MCF 10A (cell line): ENCODE measurements at places on chromosomes 3 and 15.
A peak's percentile ranks its signal among the peaks of the same experiment; 100 is the strongest.

GRCh38 chr3:100891827-100892226 is 101.4 kb downstream of the ABI3BP start:
- H3K36me3 ChIP-seq = no peaks in the 10 kb centered on the region
- DNase-seq = peak; percentile 68
- H3K4me3 ChIP-seq = no peak overlapping the region
- peaks cover 22% of the 10 kb centered on the region for H3K4me1 ChIP-seq

- peaks cover 24% of the 10 kb centered on the region for H3K4me1 ChIP-seq
- no peaks in the 10 kb centered on the region for H3K36me3 ChIP-seq
- DNase-seq = no peak
Measured at GRCh38 chr15:63382966-63383710, 1.5 kb upstream of the CA12 start.

DNA sequence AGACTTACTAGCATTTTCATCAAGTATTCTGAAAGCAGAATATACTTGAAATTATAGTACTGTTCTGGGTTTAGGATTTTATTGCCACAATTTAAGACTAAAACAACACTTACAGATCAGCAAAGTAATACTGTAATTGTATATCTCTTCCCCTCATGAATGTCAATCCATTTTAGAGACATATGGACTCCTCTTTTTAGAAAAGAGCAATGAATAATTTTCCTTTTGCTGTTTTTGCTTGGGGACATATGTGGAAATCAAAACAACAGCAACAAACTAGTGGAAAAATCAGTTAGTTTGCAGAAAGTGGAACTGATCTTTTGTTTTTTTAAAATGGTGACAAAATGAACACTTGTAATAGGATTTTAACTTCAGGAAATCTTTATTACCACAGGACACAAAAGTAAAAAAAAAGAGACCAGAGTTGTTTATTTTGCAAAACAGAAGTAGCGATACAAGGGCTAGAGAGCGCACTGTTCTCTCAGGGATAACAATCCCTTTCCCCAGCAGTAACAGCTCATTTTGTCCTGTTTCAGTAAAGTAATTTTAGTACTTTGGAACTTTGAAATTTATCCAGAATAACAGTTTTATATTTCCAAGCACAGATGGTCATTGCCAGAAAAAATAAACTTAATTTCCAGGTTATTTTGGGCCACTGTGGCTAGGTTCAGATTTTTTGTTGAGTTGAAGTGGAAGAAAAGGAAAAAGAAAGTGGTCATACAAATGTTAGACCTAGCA is 17.1 kb downstream of the LEKR1 start:
- no peaks in the 10 kb centered on the region for H3K27me3 ChIP-seq
- H3K4me1 ChIP-seq = no peaks in the 10 kb centered on the region
- no peak for DNase-seq
- H3K36me3 ChIP-seq = no peaks in the 10 kb centered on the region
- no peak overlapping the region for H3K4me3 ChIP-seq

GRCh38 chr3:122318620-122319019 is 6.4 kb upstream of the CSTA start:
- no peak overlapping the region for H3K27ac ChIP-seq
- no peaks in the 10 kb centered on the region for H3K27me3 ChIP-seq
- H3K36me3 ChIP-seq = no peaks in the 10 kb centered on the region
- no peak overlapping the region for H3K4me3 ChIP-seq

DNA sequence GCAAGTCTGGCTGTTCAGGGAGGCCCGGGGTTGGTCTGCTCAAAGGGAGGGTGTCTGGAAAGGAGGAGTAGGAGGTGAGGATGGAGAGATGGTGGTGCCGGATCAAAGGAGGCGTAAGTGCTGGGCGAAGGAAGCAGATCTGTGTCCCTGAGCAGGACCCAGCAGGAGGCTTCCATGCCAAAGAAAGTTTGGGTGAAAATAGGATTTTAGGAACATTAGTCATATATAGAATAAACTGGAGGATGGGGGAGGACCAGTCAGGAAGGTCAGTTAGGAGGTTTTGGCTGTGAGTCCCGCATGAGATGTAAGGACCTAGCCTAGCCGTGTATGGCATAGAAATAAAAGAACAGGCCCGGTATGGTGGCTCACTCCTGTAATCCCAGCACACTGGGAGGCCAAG is 28.6 kb upstream of the VPS8 start:
- H3K36me3 ChIP-seq = no peaks in the 10 kb centered on the region
- H3K4me3 ChIP-seq = no peak overlapping the region
- no peak for DNase-seq
- H3K4me1 ChIP-seq = peaks cover 5% of the 10 kb centered on the region
- H3K27me3 ChIP-seq = no peaks in the 10 kb centered on the region
- no peak overlapping the region for H3K27ac ChIP-seq

DNA sequence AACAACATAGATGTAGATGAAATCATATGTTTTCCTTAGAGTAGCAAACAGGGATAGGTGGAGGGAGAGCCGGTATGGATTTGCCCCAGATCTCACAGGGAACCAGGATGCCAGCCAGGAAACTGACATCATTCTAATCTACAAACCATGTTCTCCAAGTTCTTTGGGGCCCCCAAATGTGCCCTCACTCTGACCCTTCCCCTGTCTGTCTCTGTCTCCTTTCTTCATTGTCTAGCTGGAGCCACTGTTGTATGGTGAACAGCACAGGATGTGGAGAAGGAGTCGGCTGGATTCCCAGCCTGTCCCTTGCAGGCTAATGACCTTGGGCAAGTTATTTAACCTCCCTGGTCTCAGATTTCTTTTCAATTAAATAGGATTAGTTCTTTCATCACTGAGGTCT is 962 bp downstream of the ATP13A5 start:
- no peak for DNase-seq
- peaks cover 48% of the 10 kb centered on the region for H3K27me3 ChIP-seq
- H3K36me3 ChIP-seq = peaks cover 5% of the 10 kb centered on the region
- no peaks in the 10 kb centered on the region for H3K4me1 ChIP-seq
- H3K4me3 ChIP-seq = no peak overlapping the region

DNA sequence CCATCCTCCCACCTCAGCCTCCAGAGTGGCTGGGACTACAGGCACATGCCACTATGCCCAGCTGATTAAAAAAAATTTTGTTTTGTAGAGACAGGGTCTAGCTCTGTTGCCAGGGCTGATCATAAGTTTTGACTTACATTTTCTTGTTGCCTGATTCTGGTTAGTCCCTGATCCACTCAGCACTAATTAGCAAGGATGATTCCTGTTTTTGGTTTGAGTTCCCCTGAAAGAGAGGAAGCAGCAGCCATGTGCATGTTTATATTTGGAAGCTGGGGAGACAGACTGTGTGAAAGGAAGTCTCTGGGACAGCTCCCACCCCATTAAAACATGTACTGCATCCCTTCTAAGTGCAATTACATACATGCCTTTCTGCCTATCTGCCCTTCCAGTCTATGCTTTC is 3.6 kb upstream of the NCK1 start:
- no peaks in the 10 kb centered on the region for H3K27me3 ChIP-seq
- peaks cover 17% of the 10 kb centered on the region for H3K36me3 ChIP-seq
- no peak overlapping the region for H3K27ac ChIP-seq
- no peak overlapping the region for H3K4me3 ChIP-seq
- peaks cover 19% of the 10 kb centered on the region for H3K4me1 ChIP-seq
- no peak for DNase-seq

GRCh38 chr3:153539263-153539662 is 377.2 kb downstream of the RAP2B start:
- H3K27ac ChIP-seq = no peak overlapping the region
- no peaks in the 10 kb centered on the region for H3K27me3 ChIP-seq
- no peaks in the 10 kb centered on the region for H3K4me1 ChIP-seq
- H3K36me3 ChIP-seq = no peaks in the 10 kb centered on the region
- DNase-seq = no peak
- H3K4me3 ChIP-seq = no peak overlapping the region
